Activated gamma-delta T cell treated with Interleukin-2 at 50 U/mL for 16 hours (primary cell): ENCODE measurements at places on chromosomes 11 and 22.
A peak's percentile ranks its signal among the peaks of the same experiment; 100 is the strongest.

- no peak for DNase-seq
These were observed 680.4 kb downstream of the TBC1D22A start for GRCh38 chr22:47442821-47443220.

DNA sequence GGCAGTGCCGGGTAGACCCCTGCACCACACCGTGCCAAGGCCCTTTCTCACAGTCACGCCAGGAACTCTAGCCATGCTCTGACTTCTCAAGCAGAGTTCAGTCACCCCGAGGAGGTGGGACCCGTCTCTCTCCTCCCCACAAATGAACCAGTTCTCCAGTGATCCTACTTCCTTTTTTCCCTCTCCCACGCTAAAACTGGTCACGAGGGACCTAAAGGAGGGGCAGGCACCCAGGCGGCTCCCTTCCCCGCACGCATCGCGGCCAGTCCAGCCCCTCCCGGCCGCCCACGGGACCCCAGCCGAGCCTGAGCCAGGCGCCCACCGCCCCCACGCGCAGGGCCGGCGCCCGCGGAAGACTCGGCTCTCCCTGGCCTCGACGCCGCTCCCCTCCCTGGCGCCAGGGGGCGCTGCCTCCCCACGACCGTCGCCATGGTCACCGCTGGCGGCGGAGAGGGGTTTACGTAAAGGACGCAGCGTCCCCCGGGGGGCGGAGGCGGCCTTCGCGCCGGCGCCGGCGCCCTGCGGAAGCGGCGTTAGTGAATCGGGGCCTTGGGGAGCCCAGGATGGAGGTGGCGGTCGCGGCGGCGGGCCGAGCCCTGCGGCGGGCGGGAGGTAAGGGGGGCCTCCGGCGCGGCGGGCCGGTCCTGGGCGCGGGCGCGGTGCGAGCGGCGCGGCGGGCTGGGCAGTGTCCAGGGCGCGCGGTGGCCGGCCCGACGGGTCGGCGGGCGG lies at the start of gene DAGLA:
Gene DAGLA, plus strand, starts transcription at position 499 of the 729 bp plus-strand sequence. CDS start 39,765 bp downstream, outside the sequence.
- peak; percentile 74 for DNase-seq

- DNase-seq, result no peak
These were observed 259.2 kb downstream of the JRKL start for GRCh38 chr11:96648991-96649390.

DNA sequence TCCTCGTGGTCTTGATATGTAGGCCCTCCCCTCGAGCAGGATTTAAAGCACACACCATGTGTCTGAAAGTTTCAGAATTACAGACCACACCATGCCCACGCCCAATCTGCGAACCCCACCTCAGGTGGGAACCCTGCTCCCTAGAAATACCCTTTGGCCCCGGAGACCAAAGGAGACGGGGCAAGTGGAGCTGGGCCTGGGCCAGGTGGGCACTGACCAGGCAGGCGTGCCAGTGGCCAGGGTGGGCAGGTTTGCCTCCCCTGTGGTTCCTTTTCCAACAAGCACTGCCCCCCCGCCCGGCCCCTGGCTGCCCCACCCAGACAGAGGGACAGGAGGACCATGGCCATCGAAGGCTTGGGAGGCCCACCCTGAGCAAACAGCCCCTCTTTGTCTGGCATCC lies 400.4 kb downstream of the TBC1D22A start:
- DNase-seq, result no peak
